Stimulated activated CD4-positive, alpha-beta T cell treated with anti-CD3 and anti-CD28 coated beads, Interleukin-1b, Interleukin-23, amount 100 ng/mL, for 4 hours (primary cell): ENCODE measurements at places on chromosomes 7 and 10.

DNA sequence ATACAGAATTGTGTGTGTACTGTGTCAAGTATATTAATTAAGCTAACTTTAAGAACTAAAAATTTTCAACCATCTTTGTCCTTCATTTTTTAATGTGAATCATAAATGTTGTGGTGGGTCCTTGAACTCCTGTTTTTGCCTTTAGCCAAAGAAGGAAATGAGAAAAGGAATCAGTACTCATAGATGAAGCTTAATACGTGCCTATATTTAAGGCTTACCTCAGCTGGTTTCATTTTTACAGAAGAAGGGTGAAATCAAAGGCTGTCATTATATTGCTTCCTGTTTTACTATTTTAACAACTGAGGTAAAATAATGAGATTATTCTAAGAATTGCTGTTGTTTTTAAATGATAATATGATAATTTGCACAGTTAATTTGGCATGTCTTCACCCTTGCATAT, 6.3 kb upstream of the SNX13 start:
- no peak for DNase-seq

DNA sequence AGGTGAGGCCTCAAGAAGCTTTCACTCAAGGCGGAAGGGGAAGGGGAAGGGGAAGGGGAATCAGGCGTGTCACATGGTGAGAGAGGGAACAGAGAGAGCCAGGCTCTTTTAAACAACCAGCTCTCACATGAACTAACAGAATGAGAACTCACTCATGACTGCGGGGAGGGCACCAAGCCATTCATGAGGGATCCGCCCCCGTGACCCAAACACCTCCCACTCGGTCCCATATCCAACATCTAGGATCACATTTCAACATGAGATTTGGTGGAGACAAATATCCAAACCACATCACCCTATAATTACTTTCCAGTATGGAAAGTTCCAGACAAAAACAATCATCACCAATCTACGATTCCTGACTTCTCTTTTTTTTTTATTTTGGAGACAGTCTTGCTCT, 22.9 kb downstream of the HIP1 start:
- DNase-seq, result no peak

DNA sequence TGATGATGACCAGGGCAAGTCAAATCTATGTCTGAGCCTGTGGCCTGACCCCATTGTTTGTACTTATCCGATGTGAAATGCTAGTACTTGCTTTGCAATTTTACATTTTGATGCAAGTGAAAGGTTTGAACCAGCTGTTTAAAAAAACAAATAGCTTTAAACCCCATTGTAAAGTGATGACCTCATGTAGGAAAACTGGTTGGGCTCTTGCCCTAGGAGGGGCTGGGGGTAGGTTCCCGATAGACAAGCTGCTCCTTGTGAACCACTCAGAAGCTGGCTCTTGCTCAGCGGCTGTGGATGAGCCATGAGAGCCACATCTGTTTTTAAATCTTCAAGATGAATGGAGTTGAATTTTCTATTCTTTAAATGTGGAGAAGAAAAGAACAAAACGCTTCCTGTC, 185.3 kb downstream of the WDR11 start:
- no peak for DNase-seq

GRCh38 chr10:49521062-49521461, 17.9 kb downstream of the ERCC6 start:
- DNase-seq, result no peak

DNA sequence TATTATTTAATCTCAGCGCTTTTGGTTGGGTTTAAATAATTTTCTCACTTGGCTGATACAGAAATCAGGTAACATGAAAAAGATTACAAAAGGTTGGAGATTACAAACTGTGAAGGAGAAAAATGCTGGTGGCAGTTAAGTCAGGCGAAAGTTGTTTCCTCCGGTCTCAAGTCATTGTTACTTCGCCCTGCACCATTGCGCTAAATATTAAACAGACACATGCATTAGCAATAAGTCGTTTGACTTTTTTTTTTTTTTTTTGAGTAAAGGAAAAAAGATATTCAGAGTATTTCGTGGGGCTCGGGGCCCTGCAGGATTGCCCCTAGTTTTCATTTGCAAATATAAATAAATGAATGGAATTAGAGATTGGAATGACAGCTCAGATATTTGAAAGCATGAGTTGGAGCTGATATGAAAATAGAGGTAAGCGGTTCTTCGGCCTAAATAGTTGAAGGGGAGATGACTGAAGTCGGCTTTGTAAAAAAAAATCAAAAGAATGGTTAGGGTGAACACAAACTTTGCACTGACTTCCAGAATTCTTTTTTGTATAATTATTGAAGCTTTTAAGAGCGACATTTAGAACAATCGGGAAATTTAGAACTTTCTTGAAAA, 914 bp downstream of the SDHAF3 start:
- DNase-seq, result no peak

GRCh38 chr10:97520978-97521761, 22.4 kb downstream of the UBTD1 start:
- no peak for DNase-seq

DNA sequence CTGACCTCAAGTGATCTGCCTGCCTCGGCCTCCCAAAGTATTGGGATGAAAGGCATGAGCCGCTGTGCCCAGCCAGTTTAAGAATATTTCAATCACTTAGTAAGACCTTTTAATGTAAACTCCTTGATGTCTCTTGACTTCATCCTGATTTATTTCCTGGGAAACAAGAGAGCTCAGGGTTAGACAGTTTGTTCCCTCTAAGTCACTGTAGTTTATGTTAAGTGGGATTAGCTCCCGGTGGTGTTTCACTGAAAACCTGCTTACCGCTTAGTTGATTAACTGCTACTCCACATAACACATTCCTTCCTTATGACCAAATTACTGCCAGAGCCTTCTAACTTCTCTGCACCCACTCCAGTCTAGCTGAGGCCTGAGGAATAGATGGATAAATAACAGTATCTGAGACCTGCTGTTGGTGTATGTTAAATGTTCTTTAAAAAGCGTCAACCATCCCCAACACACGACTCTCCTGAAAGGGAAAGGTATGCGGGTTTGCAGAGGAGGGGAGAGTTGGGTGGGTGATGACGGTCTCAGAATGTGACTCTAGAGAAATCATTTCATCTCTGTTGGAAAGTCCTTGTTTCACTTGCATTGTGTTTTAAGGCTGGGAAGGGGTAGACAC, 48.7 kb downstream of the CREB3L2 start:
- DNase-seq, result no peak

DNA sequence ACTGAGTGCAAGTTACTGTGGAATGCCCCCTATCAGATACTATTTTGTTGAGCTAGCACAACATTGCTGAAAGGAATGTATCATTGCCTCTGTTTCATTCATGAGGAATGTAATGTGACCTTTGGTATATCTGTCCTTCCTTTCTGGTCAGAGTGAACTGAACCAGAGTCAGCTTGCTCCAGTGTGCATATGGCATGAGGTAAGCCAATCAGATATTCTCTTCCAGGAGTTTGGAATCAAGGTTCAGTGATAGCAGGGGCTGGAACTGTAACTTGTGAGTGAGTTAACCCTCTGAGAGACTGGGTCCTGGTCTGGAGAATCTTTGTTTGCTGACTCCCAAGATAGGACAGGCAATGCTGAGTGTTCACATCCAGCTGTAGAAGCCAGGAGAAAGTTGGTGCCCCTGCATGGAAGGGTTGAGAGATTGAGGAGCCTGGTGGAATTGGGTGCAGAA, 45.3 kb upstream of the OSBPL3 start:
- no peak for DNase-seq

DNA sequence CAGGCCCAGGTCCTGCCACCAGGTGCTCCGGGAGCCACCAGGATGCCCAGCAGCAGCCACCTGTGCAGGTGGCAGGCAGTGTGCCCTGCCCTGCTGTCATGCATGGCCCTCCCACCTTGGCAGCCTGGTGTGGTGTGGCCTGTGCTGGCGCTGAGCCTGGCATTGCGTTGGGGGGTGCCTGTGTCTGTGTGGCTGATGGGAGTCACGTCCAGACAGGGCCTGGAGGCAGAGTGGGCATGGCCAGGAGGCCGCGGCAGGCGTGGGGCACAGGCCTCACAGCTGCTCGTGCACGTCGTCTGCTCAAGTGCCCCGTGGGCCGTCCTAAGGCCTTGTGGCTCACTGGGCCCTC, 8.7 kb downstream of the TTYH3 start:
- no peak for DNase-seq

DNA sequence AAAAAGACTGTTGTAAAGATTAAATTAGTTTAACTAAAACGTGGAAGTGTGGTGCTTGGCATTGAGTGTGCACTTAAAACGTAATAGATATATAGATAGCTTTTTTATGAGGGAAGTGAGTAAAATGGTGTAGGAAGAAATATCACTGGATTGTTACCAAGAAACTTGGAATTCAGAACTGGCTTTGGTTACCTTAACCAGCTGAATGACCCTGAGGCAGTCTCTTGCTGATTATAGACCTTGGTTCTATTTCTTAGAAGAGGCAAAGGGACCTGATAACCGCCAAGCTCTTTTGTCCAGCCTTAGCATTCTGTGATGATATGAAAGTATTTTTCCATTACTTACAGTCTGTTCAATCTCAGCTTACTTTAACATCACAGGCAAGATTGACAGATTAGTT, 3.8 kb downstream of the REEP3 start:
- DNase-seq, result no peak

DNA sequence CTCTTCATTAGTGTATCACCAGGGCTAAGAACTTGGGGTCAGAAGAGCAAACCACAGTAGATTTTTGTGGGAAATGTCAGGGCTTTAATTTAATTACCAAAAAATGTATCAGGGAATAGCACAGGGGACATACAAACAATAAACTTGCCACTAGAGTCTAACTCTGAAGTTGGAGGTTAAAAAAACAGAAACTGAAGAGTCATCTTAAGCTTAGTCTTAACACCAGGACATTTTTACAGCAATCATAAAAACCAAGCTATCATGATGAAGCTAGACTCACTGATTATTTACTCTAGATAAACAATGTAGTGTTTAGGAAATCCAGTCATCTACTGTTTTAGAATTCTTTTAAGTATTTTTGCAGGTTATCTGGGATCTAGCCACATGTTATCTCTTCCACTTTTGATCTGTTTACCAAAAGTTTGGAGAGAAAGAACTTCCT, 48.4 kb upstream of the GLI3 start:
- no peak for DNase-seq

DNA sequence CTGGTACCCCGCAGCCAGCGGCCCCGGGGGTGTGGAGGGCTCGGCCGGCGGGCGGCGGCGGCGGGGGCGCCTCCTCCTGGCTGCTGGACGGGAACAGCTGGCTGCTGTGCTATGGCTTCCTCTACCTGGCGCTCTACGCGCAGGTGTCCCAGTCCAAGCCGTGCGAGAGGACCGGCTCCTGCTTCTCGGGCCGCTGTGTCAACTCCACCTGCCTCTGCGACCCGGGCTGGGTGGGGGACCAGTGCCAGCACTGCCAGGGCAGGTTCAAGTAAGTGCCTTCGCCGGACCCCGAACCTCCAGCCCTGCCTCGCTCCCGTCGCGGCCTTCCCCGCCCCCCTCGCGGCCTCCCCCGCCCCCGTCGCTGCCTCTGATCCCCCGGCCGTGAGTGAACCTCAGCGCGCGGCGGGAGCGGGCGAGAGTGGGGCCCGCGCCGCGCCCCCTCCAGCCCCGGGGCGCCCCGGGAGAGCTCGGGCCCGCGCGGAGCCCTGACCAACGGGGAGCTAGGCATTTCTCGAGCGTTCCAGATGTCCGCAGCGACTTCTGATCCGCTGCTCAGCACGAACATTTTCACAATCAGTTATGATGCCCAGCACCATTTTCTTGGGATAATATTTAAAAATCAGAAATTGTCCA, 727 bp downstream of the ATRNL1 start:
- no peak for DNase-seq

- DNase-seq, result no peak
Observed at GRCh38 chr7:155885167-155886155, 73.2 kb upstream of the SHH start.

DNA sequence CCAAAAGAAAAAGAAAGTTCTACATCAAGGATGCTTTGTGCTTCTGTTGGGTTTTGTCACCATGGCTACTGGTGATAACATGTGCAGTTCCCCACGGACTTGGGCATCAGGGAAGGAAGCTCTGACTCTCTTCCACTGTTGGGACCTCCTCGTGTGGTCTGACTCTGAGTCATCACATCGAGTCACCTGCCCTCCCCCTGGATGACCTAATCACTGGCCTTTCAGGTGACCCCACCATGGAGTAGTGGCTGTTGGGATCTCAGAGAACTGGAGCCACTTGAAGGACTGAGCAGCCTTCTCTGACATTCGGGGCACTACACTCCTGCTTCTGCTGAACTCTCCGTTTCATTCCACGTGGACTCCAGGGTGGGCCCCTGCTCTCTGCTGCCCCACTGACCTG, 60.8 kb upstream of the DOCK1 start:
- no peak for DNase-seq

DNA sequence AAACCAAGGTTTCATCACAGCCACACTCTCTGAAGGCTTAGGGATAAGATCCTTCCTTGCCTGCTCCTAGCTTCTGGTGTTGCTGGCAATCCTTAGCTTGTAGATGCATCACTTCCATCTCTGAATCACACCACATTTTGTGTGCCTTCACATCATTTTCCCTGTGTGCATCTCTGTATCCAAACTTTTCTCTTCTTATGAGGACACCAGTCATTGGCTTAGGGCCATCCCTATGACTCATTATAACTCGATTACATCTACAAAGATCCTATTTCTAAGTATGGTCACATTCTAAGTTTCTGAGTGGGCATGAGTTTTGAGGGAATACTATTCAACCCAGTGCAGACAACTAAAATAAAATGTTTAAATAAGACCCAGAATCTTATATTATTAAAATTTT, 121.7 kb downstream of the C7orf25 start:
- no peak for DNase-seq

GRCh38 chr10:68109331-68109730, at the start of gene MYPN:
Gene MYPN, plus strand, starts transcription at chr10:68109488. Its CDS starts 11,951 bp downstream, at chr10:68121439.
- no peak for DNase-seq

GRCh38 chr7:151249034-151249731, 689 bp upstream of the SMARCD3 start:
- no peak for DNase-seq

- DNase-seq, result no peak
Observed at GRCh38 chr10:70905071-70906021, 17.0 kb upstream of the PCBD1 start.

- DNase-seq, result no peak
Observed at GRCh38 chr10:113569576-113569975, 16.7 kb downstream of the HABP2 start.

DNA sequence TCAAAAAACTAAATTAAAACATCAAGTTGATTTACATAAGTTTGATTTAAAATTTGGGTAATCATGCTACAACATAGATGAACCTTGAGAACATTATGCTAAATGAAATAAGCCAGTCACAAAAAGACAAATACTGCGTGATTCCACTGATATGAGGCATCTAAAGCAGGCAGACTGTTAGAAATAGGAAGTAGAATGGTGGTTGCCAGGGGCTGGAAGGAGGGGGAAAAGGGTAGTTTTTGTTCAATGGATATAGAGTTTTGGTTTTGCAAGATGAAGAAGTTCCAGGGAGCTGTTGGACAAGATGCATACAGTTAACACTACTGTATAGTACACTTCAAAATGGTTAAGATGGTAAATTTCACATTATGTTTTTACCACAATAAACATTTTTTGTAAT, 45.0 kb upstream of the IFRD1 start:
- no peak for DNase-seq

DNA sequence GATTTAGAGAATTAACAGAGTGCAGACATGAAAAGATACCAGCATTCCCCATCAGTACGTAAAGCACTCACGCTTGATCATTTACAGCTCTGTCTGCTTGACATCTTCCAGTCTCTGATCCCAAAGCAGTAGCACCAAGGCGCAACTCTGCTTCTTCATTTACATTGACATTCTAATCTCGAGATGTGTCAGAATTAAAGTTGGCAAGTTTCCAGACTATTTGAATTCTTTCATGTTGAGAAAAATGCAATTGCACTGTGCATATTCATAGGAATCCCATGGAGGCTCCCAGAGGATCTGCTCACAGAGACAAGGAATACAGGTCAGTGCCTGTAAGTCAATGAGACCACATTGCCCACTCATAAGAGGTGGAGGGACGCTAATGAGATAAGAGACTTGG, 183.9 kb downstream of the LRRN3 start:
- no peak for DNase-seq
